Ascending aorta (tissue), 2 donors: ENCODE measurements at places on chromosomes 2 and 18. TPM values are rescaled to one million over a fixed set of nuclear protein-coding genes. Genes with fewer than 3 reads are reported as not detected.

- H3K27me3 ChIP-seq: no peaks in the 10 kb centered on the region
- H3K4me1 ChIP-seq: no peaks in the 10 kb centered on the region
- no peak for DNase-seq
- no peaks in the 10 kb centered on the region for H3K36me3 ChIP-seq
These were observed 80.9 kb upstream of the CTDP1 start for GRCh38 chr18:79598633-79599175.

- H3K4me1 ChIP-seq: peaks cover 8% of the 10 kb centered on the region
- no peaks in the 10 kb centered on the region for H3K36me3 ChIP-seq
- no peak overlapping the region for H3K4me3 ChIP-seq
- no peak overlapping the region for H3K27ac ChIP-seq
- no peaks in the 10 kb centered on the region for H3K27me3 ChIP-seq
These were observed 5.1 kb upstream of the STEAP3 start for GRCh38 chr2:119218478-119219064.

DNA sequence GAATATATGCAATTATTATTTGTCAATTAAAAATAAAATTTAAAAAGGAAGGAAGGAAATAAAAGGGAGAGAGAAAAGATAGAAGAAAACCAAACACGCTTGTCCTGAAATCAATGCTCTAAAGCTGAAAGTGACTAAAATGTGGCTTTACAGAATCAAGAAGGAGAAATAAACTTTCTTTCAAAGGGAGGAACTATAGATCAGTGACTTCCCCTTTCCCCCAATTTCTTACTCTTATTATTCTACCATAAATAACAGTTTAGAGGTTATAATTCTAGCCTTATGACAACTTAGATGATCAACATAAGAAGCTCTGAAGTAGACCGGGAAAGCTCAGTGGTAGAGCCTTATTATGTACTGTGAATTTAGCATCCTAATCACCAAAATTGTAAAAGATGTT lies 122.5 kb downstream of the ARHGAP15 start:
- H3K27ac ChIP-seq: no peak overlapping the region
- H3K4me3 ChIP-seq: no peak overlapping the region
- H3K4me1 ChIP-seq: no peaks in the 10 kb centered on the region
- H3K36me3 ChIP-seq: no peaks in the 10 kb centered on the region
- no peak for DNase-seq

DNA sequence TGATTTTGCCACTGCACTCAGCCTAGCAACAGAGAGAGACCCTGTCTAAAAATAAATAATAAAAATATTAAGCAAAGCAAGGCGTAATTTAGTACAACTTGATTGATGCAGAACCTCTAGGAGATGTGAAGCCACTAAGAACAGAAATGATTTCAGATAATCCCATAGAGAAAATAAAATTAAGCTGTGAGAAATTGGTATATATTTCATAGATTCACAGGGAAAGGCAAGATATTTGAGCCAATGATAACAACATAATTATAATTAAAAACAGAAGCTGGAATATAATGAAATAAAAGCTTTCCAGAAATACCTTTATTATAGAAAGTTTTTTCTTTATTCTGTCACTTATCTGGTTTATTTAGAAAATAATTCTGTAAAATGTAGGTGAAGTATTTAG lies 88.9 kb upstream of the GULP1 start:
- no peaks in the 10 kb centered on the region for H3K36me3 ChIP-seq
- H3K27ac ChIP-seq: no peak overlapping the region
- no peaks in the 10 kb centered on the region for H3K4me1 ChIP-seq
- H3K27me3 ChIP-seq: no peaks in the 10 kb centered on the region

Gene HOXD12
- total RNA-seq: not detected

Gene SP9
- not detected for total RNA-seq

DNA sequence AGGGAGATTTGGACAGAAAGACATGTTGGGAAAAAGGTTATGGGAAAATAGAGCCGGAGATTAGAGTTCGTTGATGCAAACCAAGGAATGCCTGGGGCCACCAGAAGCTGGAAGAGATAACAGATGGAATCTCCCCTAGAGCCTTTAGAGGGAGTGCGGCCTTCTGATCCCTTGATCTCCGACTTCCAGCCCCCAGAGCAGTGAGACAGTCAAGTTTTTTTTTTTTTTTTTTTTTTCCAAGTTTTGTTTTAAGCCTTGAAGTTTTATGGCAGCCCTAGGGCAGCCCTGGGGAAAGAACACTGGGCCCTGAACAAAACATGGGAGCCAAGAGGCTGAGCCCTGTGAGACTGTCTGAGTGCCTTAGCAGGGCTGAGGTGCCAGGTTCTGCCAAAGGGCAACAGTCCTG lies 6.5 kb downstream of the DGKD start:
- DNase-seq: peak; percentile 18
- no peak overlapping the region for H3K27ac ChIP-seq
- no peaks in the 10 kb centered on the region for H3K36me3 ChIP-seq
- no peaks in the 10 kb centered on the region for H3K27me3 ChIP-seq
- H3K4me1 ChIP-seq: peaks cover 9% of the 10 kb centered on the region

GRCh38 chr18:55048892-55049291 lies 89.6 kb upstream of the CCDC68 start:
- H3K27ac ChIP-seq: no peak overlapping the region
- no peak overlapping the region for H3K4me3 ChIP-seq
- no peak for DNase-seq
- H3K4me1 ChIP-seq: no peaks in the 10 kb centered on the region
- H3K27me3 ChIP-seq: no peaks in the 10 kb centered on the region
- H3K36me3 ChIP-seq: no peaks in the 10 kb centered on the region
